Activated CD4-positive, alpha-beta T cell treated with anti-CD3 and anti-CD28 coated beads for 24 hours (primary cell): ENCODE measurements at places on chromosomes 4 and X.

DNA sequence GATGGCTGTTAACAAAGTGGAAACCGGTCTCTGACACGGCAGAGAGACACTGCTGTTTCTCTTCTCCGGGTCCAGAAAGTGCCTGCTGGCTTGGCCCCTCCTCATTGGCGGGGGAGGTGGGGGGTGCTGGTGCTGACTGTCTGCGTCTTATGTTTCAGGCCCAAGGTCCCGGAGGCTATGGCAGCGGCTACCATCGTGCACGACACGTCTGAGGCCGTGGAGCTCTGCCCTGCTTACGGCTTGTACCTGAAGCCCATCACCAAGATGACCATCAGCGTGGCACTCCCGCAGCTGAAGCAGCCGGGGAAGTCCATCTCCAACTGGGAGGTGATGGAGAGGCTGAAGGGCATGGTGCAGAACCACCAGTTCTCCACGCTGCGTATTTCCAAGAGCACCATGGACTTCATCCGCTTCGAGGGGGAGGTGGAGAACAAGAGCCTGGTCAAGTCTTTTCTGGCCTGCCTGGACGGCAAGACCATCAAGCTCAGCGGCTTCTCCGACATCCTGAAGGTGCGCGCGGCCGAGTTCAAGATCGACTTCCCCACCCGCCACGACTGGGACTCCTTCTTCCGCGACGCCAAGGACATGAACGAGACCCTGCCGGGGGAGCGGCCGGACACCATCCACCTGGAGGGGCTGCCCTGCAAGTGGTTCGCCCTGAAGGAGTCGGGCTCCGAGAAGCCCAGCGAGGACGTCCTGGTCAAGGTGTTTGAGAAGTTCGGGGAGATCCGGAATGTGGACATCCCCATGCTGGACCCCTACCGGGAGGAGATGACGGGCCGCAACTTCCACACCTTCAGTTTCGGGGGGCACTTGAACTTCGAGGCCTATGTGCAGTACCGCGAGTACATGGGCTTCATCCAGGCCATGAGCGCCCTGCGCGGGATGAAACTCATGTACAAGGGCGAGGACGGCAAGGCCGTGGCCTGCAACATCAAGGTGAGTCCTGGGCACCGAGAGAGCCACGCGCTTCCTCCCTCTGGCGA lies 2.2 kb downstream of the AKAP17A start:
- no peak for DNase-seq

DNA sequence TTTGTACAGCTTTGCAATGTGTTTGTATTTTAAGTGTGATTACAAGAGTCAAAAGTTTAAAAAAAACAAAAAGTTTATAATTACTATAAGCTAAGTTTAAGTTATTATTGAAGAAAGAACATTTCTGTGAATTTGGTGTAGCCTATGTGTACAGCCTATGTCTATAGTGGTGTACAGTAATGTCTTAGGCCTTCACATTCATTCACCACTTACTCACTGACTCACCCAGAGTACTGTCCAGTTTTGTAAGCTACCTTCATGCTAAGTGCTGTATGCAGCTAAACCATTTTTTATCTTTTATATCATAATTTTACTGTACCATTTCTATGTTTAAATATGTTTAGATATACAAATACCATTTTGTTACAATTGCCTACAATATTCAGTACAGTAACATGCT lies 182.3 kb downstream of the RPA4 start:
- DNase-seq: no peak

DNA sequence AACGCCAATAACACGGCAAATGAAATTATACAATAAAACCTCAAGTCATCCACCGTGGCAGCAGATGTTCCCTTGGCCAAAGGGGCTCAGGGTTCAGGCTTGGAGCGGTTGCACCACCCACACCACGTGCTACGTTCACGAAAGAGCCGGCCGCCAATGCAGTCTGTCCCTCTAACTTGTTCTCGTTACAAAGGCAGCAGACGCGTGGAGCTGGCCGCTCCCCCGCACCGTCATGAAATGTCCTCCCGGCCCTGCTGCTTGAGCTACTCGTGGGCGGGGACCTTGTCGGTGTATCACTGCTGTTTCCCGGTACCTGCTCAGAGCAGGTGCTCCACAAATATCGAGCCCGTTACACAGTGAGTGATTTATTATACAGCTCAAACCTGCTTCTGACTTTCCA lies 36.4 kb upstream of the MAN2B2 start:
- no peak for DNase-seq

DNA sequence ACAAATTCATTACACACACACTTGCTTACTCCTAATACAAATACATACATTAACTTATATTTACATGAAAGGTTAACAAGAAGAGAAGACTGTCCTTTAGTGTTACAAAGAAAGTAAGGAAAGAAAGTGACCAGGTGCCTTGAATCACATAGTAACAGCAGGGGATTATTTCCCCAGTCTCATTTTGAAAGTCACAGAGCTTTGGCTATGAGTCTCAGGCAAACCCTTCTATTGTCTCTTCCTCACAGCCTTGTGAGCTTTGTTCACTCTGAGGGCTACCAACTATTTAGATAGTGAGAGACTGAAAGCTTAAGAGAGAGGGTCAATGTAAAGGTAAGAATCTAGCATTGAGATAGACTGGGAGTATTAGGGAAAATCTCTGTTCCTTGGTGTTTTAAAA lies 161.6 kb downstream of the NPNT start:
- no peak for DNase-seq

GRCh38 chr4:185872747-185873380 lies 60.9 kb upstream of the SORBS2 start:
- no peak for DNase-seq

GRCh38 chrX:87338510-87338909 lies 179.1 kb upstream of the KLHL4 start:
- DNase-seq: no peak

DNA sequence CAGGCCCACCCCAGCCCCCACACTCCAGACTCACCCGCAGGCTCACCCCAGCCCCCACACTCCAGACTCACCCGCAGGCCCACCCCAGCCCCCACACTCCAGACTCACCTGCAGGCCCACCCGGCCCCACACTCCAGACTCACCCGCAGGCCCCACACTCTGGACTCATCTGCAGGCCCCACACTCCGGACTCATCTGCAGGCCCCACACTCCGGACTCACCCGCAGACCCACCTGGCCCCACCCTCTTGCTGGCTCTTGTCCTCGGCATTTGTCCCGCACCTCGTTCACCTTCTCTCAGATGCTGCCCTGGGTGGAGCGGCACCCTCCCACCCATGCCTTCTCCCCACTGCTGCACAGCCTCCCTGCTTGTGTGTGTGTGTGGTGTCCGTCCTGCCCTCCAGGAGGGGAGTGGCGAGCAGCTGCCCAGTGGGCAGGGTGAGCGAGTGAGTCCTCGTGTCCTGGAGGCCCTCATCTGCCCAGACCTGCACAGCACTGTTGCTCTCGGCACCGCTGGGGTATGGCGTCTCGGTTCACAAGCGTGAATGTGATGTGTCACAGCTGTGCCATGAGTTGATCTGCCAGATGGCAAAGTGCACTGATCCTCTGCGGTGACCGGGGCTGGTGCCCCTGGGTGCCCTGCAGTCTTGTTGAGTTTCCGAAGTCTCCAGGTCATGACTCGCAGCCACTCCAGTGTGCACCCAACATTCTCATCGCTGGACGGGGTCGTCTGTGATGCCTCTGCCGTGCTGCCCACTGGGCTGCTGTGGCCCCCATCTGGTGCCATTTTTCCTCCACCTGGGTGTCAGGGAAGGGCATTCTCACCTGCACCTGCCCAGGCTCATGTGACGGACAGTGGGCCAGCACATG lies 27.7 kb downstream of the MAEA start:
- DNase-seq: no peak

- DNase-seq: no peak
Observed at GRCh38 chr4:159777689-159778088, 674.8 kb downstream of the RAPGEF2 start.

DNA sequence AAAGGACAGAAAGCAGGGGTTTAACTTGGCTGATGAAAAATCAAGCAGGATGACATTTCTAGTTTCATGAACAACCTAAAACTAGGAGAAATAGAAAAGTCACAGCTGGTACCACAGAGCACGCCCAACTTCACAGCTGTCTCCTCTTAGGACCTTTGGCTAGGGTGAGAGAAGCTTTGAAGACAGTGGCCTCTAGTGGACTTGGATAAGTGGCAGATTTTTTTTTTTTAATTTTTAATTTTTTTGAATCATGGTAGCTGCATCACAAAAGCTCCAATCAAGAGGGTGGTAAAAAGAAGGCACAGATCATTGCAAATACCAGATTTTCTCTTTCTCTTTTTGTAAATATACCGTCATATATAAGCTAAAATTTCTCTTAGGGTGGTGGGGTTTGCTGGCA lies 20.2 kb upstream of the MAP3K15 start:
- DNase-seq: no peak

GRCh38 chr4:78568640-78569305 lies 17.2 kb downstream of the ANXA3 start:
- DNase-seq: no peak

GRCh38 chr4:35286434-35286833 lies 957.9 kb downstream of the ARAP2 start:
- DNase-seq: no peak

GRCh38 chr4:76955182-76955581 lies 5.6 kb downstream of the SEPTIN11 start:
- no peak for DNase-seq

DNA sequence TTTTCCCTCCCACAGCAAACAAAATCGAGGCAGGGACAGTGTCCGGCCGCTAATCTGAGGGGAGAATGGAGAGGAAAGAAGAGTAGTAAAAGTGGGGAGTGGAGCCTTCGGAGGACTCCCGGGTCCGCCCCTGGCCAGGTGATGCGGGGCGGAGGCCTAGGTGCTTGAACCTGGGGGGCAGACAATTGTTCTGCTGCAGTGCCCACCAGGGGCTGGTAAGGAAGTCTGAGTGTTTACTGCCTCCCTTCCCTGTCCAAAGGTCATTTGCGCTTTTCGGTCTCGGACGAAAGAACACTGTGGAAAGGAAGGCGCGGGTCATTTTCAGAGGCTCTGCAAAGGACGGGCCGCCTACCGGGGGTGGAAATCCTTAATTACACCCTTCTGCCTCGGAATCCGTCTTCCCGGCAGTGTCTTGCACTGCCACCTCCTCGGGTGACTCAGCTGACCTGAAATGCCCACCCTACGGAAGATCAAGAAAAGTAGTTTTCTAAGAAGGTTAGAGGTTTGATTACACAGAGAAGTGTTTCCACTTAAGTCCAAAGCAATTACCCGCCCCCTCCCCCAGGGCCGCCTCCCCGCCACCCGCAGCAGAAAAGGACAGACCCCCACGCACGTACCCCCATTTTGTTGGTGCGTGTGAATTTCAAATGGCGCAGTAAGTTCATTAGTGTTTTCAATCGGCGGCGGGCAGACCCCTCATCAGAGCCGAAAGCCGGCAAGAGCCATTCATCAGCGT lies 99.9 kb upstream of the TENM3 start:
- no peak for DNase-seq

GRCh38 chr4:96504386-96504785 lies 664.5 kb downstream of the PDHA2 start:
- DNase-seq: no peak

DNA sequence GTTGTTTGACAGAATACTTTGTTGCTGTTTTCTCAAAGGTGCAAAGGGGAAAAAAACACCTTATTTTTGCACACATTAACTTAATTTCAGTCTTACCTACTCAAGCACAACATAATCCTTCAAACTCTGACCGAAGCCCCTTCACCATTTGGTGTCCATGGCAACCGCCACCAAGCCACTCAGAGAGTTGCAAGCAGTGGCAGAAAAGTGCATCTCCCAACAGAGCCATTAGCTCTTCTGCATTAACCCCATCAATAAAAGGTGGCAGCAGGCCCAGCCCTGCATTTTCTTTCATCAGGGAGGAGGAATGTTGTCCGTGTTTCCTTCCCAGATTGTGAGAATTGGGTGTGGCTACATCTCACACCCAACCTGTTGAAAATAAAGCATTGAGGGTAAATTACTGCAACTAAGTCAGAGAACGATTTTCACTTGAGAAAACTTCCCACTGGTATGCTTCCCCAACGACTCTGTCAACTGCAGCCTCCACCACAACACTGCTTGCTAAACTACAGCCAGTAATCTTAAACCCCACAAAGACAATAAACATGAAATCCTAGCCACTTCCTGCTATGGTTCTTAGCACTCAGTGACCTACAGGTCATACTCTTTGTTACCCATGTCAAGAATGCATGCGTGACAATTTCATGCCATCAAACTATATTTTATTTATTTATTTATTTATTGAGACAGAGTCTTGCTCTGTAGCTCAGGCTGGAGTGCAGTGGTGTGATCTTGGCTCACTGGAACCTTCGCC lies 154.0 kb downstream of the GRIA3 start:
- DNase-seq: no peak

DNA sequence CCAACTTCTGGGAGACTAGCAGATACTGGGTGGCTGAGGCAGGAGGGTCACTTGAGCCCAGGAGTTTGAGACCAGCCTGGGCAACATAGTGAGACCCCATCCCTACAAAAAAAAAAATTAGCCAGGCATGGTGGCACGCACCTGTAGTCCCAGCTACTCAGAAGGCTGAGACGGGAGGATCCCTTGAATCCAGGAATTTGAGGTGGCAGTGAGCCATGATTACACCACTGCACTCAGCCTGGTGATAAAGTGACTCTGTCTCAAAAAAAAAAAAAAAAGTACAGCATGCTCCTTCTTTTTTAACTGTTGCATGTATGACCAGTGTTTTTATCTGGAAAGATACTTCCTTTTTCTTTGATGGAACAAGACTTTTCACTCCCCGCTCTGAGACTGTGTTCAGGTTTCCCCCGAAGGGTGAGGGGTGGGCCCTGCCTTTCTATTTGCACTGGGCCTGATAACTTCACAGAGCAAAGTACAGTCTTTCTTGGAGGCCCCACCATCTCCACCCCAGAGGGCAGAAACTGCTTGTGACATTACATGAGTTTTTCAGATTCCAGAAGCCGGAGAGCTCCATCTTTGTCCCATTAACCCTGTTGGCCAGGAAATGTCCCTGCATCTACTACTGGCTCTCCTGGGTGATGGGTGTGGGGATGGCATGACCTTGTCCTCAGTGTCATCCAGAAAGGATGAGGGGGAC lies 35.2 kb downstream of the NYX start:
- DNase-seq: no peak

- no peak for DNase-seq
Observed at GRCh38 chrX:130039847-130040246, 57.4 kb downstream of the BCORL1 start.

GRCh38 chrX:72478351-72478750 lies 94.3 kb downstream of the HDAC8 start:
- DNase-seq: no peak

DNA sequence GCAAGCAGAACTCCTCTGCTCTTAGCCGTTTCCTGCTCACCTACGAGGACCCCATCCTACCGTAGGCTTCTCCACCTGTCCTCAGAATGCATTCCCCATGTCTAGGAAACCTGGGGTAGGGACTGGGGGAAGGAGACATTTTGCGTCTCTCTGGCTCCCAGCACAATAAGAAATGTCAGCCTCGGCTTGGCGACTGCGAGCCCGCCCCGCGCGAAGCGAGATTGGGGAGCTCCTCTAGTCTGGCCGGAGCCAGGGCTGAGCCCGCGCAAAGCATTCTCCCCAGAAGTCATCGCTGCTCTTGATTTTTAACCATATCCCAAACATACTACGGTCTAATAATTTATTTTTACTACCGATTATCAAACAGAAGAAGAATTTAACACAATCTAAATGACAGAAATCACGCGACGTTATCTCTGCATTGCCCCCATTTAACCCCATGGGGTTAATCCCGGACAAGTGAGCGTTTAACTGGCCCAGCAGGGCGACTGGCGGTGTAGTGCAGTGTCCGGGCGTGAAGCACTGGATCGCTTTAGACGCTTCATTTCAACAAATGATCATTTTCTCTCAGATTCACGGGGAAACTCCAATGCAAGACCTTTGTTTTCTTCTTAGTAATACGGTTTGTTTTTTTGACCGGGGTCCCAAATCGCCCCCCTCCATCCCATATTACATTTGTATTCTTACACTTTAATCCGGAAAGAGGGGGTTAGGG lies 8.0 kb upstream of the PITX2 start:
- no peak for DNase-seq
